ENCODE measurements at places on chromosomes 2 and 18.

GRCh38 chr2:34419856-34420255, 820.8 kb upstream of the FAM98A start:
- no peak for DNase-seq

GRCh38 chr2:120418174-120418787, 72.3 kb downstream of the INHBB start:
- DNase-seq = no peak

DNA sequence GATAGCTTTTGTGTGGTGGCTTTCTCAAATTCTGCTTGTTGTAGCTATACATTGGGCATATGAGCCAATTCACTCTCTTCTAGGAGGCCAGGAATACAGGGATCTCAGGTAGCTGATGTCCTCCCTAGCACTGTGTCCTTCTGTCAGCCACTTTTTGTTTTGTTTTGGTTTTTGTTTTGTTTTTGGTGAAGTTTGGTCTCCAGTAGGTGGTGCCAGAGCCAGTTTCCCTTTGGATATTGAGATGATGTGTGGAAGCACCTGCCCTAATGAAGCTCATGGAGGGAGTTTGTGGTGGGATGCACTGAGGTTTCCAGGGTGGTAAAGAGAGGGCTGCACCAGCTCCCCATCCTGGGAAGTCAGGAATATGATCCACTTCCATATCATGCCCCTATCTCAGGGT, 100.5 kb upstream of the VWC2L start:
- DNase-seq = no peak

DNA sequence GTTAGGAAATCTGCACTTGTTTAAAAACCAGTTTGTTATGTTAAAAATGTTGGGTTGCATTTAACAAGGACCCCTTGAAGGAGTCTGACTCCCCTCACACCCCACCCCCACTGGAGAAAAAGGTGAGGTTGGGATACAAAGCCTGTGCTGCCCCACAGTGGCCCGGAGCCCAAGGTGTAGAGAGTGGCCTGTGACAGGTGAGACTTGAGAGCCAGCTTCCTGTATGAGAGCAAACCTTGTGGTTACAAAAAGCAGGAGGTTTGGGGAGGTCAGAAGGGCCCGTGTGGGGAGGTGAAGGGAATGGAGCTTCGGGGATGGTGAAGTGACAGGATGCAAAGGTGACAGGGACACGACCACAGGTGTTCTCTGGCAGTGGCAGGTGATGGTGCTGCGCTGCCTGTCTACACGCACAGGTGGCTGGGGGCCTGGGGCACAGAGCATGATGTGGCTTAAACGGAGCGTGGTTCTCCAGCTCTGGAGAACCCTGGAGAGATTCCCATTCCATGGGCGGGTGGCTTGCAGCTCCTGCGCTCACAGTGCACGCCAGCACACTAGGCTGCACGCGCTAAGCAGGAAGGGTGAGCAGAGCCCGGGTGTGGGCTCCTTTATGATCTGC, 29.0 kb downstream of the IMPA2 start:
- DNase-seq = no peak

Measured in neural crest cell (in vitro differentiated cells).